Glutamatergic neuron (in vitro differentiated cells): ENCODE measurements at places on chromosomes 4 and X.

DNA sequence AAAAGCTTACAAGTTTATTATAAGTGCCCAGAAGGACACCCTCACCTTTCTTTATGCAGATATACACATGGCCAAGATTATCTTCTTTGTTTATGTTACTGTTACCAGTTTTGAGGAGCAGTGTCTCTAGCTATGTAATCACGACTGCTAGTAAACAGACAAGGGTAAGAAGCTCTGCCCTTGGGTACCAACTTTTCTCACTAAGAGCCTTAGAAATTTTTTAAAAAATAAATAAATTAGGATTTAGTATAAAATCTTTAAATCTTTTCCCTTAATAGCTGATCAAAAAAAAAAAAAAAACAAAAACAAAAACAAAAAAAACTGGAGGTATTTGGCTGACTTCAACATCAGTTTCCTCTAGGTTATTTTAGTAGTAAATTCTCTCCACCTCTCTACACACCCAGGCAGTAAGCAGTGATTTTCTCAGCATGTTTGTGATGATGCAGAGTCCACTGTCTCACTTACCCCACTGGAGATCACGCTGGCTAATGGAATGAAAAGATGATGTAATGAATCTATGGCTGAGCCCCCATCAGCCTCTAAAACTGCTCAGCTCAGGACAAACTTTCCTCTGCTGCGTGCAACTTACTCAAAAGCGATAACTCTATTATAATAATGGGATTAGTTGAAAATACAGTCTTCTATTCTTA is 125.9 kb downstream of the FRYL start:
- DNase-seq, result no peak

DNA sequence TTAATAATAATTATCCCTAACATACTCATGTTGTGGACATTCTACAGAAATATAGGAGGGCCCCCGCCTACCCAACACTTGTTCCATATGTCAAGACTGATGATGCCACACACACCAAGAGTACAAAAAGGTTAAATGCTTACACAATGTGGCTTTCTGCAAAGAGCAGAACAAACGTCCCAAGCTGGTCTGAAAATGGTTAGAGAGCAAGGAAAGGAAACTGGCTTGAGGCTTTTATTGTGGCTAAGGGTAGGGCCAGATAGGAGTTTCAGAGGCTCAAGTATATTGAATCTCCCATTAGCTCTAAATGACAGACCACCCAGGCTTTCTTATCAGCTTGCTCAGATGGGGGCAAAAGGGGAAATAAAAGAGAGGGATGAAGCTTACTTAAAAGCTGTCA is 134.1 kb upstream of the C1QTNF7 start:
- no peak for DNase-seq

GRCh38 chr4:6937201-6937600 is 27.6 kb downstream of the TBC1D14 start:
- no peak for DNase-seq

GRCh38 chrX:69232945-69233344 is 67.7 kb upstream of the PJA1 start:
- no peak for DNase-seq

- no peak for DNase-seq
Measured at GRCh38 chr4:76943129-76943620, 6.4 kb upstream of the SEPTIN11 start.
